Breast epithelium (tissue), 4 donors: ENCODE measurements at places on chromosomes 1 and 21. TPM values are rescaled to one million over a fixed set of nuclear protein-coding genes. Genes with fewer than 3 reads are reported as not detected.

- no peak for DNase-seq
- no peaks in the 10 kb centered on the region for H3K36me3 ChIP-seq
- peak overlapping the region; percentile 69 for H3K27ac ChIP-seq
These were observed 644 bp upstream of the PBXIP1 start for GRCh38 chr1:154956544-154956941.

GRCh38 chr21:45208627-45208951 is 79.1 kb downstream of the POFUT2 start:
- no peak for DNase-seq
- H3K27me3 ChIP-seq: no peaks in the 10 kb centered on the region
- no peaks in the 10 kb centered on the region for H3K4me1 ChIP-seq
- H3K4me3 ChIP-seq: no peak overlapping the region

- H3K27ac ChIP-seq: peak overlapping the region; percentile 26
- DNase-seq: no peak
- no peaks in the 10 kb centered on the region for H3K4me1 ChIP-seq
- no peaks in the 10 kb centered on the region for H3K27me3 ChIP-seq
- H3K4me3 ChIP-seq: peak overlapping the region; percentile 12
These were observed 13.6 kb downstream of the THAP3 start for GRCh38 chr1:6638226-6638625.

DNA sequence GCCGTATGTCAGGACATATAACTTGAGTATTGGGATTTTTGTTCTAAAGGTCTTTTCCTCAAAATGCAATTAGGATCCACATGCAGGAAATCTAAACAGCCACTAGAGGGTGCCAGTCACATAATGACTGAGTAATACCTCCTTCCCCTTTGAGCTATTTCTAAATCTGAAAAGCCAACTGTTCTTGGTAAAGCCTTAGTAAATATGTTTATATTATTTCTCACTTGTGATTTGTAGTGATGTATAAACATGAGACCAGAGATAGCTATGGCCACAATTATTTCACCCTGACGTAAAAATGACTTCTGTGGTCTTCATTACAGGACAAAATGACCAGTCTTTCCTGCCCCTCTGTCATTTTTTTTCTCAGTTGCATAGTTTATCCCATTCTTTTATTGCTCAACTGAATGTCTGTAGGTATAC is 41.0 kb upstream of the DR1 start:
- H3K4me1 ChIP-seq: no peaks in the 10 kb centered on the region
- H3K27me3 ChIP-seq: no peaks in the 10 kb centered on the region
- no peak overlapping the region for H3K27ac ChIP-seq
- H3K4me3 ChIP-seq: no peak overlapping the region
- DNase-seq: peak; percentile 40
- no peaks in the 10 kb centered on the region for H3K36me3 ChIP-seq

The EPHA10 gene
- not detected for total RNA-seq

DNA sequence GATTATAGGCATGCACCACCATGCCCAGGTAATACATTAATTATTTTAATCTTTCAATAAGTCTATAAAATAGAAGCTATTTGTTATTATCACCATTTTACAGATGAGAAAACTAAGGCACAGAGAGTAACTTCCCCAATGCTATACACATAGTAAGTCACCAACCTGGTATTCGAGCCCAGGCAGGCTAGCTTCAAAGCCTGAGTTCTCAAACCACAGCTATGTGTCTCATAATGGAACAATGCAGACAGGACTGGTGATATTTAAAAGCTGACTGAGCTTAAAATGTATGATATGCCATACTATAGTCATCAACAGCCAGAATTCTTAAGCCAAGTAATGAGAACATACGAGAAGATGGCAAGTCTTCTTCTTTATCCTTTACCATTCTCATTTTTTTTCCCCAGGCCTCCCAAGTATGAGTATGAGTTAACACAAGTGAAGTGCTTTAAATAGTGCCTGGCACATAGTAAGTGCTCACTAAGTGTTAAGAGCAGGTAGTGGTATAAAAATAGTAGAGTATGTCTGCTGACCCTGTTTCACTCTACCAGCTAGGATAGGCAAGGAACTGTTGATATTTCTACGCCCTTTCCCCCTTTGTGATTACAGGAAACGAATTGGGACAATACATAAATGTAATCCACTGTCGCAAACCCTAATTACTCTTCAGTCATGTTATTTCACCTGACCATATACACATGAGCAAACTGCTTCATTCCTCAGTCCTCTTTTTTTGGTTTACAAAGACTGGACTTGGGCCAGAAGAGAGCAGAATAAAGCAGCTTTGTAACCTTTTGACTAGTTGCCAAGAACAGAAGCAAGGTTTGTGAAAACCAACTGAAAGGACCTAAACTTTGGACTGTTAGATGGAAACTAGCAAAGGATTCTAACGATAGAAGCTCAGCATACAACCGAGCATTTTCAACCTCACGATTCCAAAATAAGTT is 9.5 kb downstream of the EYA3 start:
- H3K4me3 ChIP-seq: no peak overlapping the region
- H3K27me3 ChIP-seq: no peaks in the 10 kb centered on the region
- H3K27ac ChIP-seq: peak overlapping the region; percentile 62

- H3K27me3 ChIP-seq: no peaks in the 10 kb centered on the region
- peaks cover 13% of the 10 kb centered on the region for H3K36me3 ChIP-seq
- no peak overlapping the region for H3K4me3 ChIP-seq
- no peak for DNase-seq
- no peak overlapping the region for H3K27ac ChIP-seq
These were observed 4.0 kb downstream of the HYI start for GRCh38 chr1:43449708-43450069.

GRCh38 chr1:17893891-17894631 is 138.9 kb downstream of the ACTL8 start:
- H3K4me1 ChIP-seq: no peaks in the 10 kb centered on the region
- no peaks in the 10 kb centered on the region for H3K27me3 ChIP-seq
- no peak overlapping the region for H3K27ac ChIP-seq

GRCh38 chr1:87091425-87091824 is 177.0 kb downstream of the HS2ST1 start:
- no peak overlapping the region for H3K4me3 ChIP-seq
- H3K36me3 ChIP-seq: no peaks in the 10 kb centered on the region
- no peak overlapping the region for H3K27ac ChIP-seq
- no peaks in the 10 kb centered on the region for H3K4me1 ChIP-seq
- H3K27me3 ChIP-seq: no peaks in the 10 kb centered on the region
- DNase-seq: no peak

DNA sequence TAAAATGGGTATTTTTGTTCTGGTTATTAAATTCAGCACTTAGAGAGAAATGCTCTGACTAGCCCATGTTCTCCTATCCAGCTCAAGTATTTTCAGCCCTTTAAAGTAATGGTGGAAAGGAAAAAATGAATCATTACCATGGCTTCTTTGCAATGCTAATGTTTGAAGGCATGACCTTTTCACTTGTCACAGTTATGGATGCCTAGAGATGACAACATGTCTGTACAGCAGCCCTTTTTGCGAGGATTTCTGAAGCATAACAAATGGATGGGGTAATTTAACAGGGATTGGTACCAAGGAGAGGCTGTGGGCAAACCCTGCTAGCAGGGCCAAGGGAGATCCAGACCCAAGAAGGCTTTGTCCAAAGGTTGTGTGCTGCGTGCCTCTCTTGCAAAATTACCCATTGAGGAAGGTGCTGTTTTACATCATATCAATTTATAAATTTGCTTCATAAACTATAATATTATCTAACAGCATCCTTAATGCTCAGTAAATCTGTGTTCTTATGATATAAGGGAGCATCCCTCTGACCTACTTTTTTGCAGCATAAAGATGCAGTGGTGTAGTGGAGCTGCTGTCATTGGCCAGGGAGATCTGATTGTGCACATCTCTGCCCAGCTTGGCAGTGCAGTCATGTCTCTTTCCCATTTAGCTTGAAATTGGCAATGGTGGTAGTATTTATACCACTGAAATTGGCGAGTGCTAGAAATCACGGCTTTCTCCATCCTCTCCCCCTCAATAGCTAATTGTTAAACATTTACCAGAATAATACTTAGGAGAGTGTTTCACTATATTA is 327.1 kb downstream of the PCP4 start:
- no peak for DNase-seq
- no peak overlapping the region for H3K4me3 ChIP-seq
- no peaks in the 10 kb centered on the region for H3K36me3 ChIP-seq
- H3K4me1 ChIP-seq: no peaks in the 10 kb centered on the region

DNA sequence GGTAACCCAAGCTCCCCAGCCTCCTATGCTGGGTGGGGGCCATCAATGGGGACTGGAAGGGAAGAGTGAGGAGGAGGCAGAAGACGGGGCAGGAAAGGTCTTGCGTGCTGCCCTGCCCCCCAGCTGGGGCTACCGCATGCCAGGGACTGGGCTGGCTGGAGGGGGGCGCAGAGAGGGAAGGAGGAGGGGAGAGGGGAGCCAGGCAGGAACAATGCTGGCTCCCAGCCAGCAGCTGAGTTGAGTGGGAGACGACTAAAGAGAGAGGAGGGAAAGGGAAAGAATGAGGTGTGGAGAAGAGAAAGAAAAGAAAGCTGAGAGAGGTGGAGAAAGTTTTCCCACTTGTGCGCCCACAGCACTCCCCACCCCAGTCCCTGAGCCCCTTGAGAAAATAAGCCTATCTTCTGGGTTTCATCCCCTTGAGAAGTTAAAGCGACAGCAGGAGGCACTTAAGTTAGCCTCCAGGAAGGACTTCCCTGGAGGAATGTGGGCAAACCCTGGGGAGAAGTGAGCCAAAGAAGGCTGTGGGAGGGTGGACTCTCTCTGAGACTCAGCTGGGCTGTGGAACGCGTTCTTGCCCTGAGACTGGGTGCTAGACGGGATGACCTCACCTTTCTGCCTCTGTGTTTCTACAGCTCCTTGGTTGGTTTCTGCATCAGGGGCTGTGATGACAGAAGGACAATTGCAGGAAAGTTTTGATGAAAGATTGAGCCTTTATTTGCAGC is 12.9 kb upstream of the NES start:
- H3K27me3 ChIP-seq: no peaks in the 10 kb centered on the region
- DNase-seq: no peak
- peak overlapping the region; percentile 84 for H3K27ac ChIP-seq
- peak overlapping the region; percentile 56 for H3K4me3 ChIP-seq
- peaks cover 43% of the 10 kb centered on the region for H3K4me1 ChIP-seq

DNA sequence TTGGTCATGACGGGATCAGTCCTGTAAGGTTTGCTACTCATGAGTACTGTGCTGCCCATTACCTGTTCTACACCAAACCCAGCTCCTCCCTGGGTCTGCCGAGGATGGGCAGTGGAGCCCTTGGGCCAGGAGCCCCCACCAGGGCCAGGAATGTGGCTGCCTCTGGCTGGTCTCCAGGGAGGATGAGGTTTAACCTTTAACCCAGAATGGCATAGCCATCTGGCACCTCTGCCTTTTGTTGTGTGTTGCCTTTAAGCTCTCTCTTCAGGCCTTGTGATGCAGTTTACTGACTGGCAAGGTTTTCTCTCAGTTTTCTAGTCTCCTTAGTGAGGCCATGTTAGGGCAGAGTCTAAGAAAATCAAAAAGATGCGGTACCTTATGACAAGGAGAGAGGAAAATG is 38.6 kb downstream of the SIPA1L2 start:
- no peak overlapping the region for H3K27ac ChIP-seq
- no peaks in the 10 kb centered on the region for H3K4me1 ChIP-seq
- DNase-seq: no peak
- no peaks in the 10 kb centered on the region for H3K27me3 ChIP-seq
- H3K4me3 ChIP-seq: no peak overlapping the region

The LGR6 gene
- 2.6 TPM for total RNA-seq

The GBP3 gene
- total RNA-seq: 10.1 TPM

The MTARC1 gene
- 32.1 TPM for total RNA-seq

DNA sequence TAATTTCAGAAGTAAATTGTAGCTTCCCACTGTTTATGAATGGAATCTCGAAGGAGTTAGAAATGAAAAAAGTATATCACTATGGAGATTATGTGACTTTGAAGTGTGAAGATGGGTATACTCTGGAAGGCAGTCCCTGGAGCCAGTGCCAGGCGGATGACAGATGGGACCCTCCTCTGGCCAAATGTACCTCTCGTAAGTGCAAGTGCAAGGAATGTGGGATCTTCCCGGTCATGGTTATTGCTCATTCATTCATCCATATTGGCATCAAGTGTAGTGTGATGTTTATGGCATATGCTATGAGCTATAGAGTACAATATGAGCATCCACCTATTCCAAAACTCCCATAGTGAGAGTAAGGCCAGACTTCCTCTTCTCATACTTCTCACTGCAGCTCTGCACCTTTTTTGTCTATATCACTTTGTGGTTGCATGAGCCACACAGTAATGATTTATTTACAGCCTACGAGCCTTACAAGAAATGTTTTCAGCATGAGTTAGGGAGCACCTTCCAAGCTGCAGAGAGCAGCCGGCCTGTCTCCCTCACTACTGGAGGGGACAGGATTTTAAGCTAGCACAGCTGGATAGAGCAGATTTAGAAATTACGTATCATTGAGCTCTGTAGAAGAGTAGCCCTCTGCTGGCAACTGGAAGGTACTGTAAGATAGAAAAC is 24.9 kb upstream of the CR1L start:
- no peaks in the 10 kb centered on the region for H3K27me3 ChIP-seq
- no peaks in the 10 kb centered on the region for H3K4me1 ChIP-seq
- H3K4me3 ChIP-seq: no peak overlapping the region
- no peaks in the 10 kb centered on the region for H3K36me3 ChIP-seq
- no peak overlapping the region for H3K27ac ChIP-seq

DNA sequence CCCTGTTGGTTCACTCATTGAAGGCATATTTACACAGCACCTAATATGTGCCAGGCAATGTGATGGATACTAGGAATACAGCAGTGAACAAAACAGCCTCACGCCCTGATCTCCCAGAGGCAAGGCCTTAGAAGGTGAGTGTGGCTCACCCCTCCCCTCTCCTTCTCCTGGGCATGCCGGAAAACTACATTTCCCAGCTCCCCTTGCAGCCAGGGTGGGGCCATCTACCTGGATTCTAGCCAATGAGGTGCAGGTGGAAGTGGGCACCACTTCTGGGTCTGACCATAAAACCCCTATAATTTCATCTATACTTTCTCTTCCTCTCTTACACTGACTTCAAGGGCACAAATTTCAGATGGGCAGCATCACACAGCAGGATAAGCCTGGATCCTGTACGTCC is 63.8 kb downstream of the FBXO2 start:
- no peak overlapping the region for H3K4me3 ChIP-seq
- H3K27ac ChIP-seq: no peak overlapping the region
- no peaks in the 10 kb centered on the region for H3K4me1 ChIP-seq
- peaks cover 23% of the 10 kb centered on the region for H3K27me3 ChIP-seq
- no peak for DNase-seq

DNA sequence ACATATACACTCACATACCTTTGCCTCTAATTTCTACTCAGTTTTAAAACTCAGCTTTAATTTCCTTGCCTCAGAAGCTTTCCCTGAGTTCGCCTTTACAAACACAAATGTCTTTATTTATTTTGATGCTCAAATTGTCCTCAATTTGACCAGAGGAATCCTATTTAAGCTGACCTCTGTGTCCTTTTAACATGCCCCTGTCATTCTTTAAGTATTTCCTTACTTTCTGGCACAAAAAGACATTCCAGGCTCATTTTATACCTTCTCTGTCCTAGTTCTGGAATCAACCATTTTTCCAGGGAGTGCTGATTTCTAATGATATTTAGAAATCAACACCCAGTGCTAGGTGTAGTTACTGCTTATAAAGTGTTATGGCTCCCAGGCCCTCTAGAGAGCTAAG is 82.5 kb downstream of the OSBPL9 start:
- H3K27me3 ChIP-seq: no peaks in the 10 kb centered on the region
- DNase-seq: no peak
- no peaks in the 10 kb centered on the region for H3K4me1 ChIP-seq
- H3K27ac ChIP-seq: no peak overlapping the region
- H3K36me3 ChIP-seq: no peaks in the 10 kb centered on the region
